ENCODE measurements at places on chromosomes 3 and 15.
A peak's percentile ranks its signal among the peaks of the same experiment; 100 is the strongest.

DNA sequence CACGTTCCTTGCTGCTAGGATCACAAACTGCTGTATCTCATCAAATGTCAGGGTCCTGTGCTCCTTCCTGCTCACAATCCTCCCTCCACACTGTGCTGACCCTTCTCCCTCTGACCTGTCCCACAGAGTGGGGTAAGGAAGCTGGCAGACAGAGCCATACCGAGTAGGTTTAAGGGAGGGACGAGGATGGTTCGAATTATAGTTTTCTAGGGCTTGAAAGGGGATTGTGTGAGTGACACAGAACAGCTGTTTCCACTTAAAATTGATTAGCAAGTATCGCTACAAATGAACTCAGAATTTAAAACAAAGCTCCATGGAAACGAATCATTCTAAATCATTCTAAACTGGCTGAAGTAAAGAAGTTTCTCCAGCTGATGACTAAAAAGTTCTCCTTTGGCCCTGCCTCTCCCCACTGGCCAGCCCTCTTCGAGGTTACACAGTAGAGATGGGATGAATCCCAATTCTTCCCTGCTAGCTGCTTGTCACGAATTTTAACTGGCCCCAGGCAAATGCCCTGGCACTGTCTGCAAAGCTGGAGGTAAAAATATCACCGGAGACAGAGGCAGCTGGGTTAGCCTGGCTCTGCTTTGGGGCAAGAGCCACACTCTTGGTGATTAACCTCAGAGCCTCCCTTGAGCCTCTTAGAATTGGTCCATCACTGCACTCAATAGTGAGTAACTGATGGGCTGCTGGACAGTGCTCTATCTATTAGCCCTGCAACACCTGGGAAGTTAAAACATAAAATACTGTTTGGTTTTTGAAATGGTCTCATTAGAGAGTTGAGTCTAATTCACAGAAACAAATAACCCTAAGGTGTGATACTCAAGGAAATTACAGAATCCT, 194.9 kb downstream of the CHST2 start:
- DNase-seq, result no peak

DNA sequence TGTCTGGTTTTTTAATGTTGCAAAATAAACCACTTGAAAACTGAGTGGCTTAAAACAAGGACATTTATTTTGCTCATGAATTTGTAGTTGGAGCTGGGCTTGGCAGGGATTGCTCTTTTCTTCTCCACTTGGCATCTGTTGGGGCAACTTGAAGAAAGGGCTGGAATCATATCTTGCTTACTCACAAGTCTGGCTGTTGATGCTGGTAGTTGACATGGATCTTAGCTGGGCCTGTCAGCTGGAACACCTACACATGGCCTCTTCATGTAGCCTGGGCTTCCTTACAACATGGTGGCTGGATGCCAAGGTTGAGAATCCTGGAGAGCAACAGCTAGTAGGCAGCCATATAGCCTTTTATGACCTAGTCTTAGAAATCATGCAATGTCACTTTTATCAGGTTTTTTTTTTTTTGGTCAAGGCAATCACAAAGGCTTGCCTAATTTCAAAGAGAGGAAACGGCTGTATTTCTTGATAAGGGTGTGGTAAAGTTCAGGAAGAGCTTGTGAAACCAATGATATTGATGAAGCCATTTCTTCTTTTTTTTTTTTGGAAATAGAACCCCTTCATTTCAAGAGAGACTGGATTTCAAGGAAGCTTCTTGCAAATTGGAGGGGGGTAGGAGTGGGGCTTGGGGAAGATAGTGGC, 262.1 kb downstream of the IL20RB start:
- no peak for DNase-seq

DNA sequence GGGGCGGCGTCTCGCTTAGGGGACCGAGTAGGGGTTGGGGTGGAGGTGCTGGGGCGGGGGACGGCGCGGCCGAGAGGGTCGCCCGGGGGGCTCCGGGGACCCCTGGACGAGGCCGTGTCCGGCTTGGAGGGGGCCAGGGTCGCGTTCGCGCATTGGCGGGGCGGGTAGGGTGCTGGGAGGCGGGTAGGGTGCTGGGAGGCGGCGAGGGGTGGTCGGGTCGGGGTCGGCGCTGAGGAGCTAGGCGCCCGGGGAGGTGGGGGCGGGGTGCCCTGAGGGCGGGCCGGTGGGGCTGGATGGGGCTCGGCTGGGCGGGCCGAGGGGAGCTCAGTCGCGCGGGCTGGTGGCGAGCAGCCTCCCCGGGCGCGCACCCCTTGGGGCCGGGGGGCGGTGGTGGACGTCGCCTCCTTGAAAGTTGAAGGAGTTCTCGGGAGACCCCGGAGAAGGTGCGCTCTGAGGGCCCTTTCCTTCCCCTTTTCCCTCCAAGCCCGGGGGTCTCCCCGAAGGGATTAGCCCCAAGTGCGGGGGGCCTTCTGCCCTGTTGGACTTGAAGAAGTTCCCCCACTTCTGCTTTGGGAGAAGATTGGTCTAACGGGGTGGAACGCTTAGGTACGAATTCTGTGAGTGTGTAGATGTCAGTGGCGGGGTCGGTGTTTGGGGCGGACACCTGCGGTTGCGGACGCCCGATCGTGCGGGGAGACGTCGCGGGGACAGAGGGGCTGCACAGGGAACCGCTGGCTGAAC, 543 bp downstream of the MEF2A start:
- peak; percentile 62 for DNase-seq

- peak; percentile 20 for DNase-seq
Observed at GRCh38 chr3:14042680-14043079, 82.0 kb downstream of the CHCHD4 start.

DNA sequence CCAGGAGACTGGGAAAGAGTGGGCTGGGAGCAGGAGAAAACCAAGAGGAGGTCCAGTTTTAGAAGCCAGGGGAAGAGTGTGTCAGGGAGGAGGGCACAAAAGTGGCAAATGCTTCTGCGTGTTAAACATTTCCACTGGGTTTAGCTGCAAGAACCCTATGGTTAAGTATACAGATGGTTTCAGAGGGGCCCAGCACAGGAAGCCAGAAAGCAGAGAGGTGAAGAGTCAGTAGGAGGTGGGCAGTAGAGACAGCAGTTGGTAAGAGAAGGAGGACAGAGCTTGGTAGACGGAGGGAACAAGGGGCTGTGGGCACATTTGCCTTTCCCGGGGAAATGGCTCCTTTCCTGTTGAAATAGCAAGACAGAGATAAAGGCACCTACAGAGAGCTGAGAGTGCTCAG, 133.8 kb downstream of the EPHB1 start:
- DNase-seq, result no peak

DNA sequence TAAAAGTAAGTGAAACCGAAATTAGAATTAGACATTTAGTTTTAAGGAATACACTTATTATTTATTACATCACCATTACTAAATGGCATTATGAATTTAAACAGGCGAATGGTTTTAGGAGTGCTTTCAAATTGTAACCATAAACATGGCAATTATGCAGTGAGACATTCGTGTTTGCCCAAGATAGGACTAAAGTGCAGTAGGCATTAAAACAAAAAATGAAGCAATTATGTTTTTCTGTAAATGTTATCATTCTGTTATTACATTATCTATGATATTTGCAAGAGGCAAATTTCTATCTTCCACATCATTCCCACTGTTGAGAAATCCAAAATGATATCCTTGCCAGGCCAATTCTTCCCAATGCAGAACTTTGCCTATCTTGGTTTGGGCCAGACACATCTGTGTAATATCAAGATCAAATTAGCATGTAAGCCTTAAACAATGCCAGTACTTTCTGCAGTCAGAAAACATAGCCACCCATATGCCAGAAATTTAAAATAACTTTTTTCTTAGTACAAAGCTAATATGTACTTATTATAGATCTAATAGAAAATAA, 156.9 kb downstream of the ATP8B4 start:
- no peak for DNase-seq

DNA sequence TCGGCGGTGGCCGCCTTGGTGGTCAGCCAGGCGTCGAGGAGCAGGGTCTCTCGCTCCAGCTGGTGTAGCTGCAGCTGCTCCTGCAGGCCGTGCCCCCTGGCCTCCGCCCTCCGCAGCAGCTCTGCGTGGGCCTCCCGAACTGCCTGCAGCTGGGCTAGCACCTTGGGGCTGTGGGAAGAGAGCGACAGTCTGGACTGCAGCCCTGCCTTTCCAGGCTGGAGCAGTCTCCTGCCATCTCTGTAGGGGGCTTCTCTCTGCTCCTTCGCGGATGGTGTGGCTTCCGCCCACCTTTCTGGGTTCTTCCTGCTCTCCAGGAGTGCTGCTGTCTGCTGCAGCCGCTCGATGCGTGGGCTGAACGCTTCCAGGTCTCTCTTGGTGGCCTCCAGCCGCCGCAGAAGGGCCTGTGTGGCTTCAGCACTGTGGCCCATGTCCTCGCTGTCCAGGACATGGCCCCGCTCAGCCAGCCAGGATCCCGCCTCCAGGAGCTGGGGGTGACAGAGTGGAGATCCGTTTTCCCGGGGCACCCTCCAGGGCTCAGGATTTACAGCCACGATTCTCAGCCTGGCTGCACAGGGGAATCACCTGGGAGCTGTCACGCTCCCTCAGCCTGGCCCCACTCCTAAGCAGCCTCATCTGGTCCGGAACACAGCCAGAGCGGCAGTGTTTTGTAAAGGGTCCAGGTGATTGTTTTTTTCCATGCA, 16.8 kb downstream of the PLA2G4B start:
- no peak for DNase-seq

DNA sequence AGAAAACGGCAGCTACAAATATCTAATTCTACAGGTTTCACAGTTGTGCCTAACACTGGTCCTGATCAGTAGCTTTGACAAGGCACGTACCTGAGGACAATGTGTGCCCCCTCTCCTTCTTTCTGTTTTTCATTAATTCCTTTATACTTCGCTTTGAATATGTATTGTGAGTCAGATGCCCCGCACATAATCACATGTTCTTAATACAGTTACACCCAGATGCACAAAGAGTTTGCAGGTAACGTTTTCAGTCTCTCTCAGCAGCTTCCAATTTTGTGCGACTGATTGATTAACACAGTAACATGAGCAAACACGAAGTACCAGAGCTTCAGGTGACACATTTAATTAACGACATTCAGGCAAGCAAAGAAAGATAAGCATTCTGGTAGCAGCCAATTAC, 209.8 kb upstream of the ZPLD1 start:
- no peak for DNase-seq

DNA sequence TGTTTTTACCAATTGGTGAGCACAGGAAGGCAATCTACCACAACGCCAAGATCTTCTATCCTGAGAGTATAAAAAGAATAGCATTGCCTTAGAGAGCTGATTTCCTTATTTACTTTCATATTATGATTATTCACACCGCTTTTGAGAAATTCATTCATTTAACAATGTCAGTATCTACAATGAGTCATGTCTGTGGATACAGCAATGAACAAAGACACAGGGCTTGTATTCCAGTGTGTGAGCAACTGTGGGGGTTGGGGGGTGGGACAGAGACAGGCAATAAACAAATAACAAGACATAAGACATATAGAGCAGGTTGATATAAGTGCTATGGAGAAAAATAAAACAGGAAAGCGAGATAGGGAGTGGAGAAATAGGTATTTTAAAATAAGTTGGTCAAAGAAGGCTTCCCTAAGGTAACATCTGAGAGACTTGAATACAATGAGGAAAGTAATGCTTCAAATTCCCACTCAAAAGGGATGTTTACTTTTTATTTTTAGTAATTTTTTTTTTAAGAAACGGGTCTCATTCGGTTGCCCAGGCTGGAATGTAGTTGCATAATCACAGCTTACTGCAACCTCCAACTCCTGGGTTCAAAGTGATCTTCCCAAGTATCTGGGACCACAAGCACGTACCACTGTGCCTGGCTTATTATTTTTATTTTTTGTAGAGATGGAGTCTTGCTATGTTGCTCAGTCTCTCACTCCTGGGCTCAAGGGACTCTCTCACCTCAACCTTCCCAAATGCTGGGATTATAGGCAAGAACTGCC, 45.7 kb downstream of the PGBD4 start:
- DNase-seq, result no peak

DNA sequence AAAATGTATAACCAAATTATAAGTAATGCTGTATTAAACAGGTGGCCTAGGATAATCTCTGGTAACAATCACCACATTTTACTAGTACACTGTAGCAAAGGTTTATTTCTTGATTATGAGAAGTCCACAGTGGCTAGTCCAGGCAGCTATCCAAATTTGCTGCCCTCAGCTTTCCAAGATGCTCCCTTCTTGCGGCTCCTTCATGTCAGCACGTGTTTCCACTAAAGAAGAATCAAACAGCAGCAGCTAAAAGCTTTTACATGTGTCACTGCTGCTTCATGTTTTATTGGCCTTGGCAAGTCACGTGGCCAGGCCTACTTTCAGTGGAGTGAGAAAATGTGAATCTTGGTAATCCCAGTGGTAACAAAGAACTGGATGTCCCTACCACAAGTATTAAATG, 5.6 kb upstream of the RBMS3 start:
- DNase-seq, result no peak

GRCh38 chr3:40223856-40224255, 85.7 kb upstream of the EIF1B start:
- no peak for DNase-seq

- no peak for DNase-seq
Observed at GRCh38 chr3:155891321-155891720, 20.9 kb downstream of the GMPS start.

DNA sequence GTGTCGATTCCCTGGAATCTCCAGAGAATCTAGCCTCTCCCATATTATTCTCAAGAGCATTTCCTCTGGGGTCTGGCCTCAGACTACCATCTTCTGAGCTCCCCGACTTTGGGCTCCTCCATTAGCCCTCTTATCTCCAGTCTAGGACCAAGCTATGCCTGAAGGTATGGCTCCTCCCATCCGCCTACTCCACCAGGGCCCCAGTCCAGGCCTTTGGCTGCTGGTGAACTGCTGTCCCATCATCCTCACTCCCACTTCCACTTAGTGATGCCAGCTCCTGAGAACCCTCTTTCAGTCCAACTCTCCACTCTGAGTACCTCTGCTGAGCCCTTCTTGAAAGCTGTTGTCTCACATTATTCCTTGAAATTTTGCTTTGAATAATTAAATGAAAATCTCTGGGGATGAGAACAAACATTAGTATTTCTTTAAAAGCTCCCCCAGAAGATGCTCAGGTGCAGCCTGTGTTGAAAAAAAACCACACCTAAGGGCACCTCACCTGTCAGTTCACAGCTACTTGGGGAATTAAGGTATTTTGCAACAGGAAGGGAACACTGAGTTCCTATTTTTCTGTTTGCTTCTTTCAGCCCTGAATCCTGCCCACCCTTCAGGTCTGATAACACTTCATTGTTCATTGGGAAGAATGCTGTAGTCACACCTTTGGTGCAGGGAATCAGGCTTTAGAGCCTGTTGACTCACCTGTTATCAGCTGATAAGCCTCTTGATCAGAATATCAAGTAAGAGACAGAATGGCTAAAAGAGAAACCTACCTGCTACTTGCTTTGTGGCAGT, 9.5 kb downstream of the CLDN18 start:
- peak; percentile 22 for DNase-seq

DNA sequence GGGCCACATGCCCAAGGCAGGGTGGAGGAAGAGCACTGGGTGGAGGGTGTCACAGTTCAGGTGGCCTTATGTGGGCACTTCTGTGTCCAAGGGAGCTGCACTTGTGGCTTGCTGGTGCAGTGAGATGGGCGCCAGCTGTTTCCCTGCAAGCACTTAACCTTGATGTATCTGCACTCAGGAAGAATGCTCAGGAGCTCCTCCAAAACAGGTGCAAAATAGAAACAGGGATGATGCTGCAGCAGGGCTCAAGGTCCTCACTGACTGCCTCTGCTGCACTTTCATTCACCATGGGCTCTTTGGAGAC, 151.3 kb downstream of the CADPS start:
- no peak for DNase-seq

Measured in hepatocyte (in vitro differentiated cells).